ENCODE measurements at places on chromosomes 6 and 20.
A peak's percentile ranks its signal among the peaks of the same experiment; 100 is the strongest.

DNA sequence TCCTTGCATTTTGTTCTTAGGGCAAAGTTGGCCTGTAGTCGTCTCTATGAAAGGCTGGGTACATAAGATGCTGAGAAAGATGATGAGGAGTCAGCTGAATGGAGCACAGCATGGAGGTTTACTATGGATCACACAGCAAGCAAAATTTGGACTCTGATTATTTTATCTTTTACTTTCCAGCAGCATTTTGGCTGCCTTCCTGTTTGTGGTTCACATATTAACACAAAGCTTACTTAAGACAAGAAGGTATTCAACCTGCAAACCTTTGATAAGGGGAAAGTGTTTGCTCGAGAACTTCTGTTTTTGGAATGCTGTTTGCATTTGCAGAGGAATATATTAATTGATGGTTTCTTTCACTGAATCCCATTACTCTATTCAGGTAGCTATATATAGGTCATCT, 103.1 kb upstream of the ENPP5 start:
- DNase-seq, result no peak

DNA sequence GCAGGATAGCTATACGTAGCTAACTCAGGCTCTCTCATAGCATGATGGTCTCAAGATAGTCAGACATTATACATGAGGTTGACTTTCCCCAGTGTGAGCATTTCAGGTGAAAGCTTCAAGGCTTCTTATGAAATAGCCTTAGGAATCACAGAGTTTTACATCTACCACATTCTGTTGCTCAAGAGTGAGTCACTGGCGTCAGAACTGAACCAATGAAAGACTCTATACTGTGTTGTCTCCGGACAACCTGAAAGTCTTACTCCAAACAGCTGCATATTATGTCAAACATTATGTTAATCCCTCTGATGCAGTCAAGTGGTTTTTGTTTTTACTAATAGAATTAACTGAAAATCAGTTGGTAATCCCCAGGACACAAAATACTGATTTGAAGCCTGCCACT, 79.8 kb upstream of the TRDN start:
- DNase-seq, result no peak

- DNase-seq, result peak; percentile 45
These were observed 9.3 kb upstream of the ID1 start for GRCh38 chr20:31595654-31596411.

DNA sequence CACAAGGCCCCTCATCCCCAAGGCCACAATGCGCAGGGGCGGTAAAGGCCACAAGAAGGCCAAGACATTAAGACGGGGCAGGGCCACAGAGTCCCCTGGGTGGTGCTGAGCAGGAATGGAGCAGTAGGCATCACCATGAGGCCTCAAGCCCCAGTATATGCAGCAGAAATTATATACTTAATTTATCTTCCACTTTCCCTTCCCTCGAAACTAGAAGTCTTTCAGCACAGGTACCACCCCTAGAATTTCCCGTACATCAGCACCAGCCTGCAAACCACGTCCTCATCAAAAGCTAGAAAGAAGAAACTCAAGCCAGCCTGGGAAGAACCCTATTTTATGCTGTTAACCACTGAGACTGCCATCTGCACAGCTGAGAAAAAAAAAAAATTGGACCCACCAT, 89.4 kb downstream of the PLG start:
- DNase-seq, result peak; percentile 81

DNA sequence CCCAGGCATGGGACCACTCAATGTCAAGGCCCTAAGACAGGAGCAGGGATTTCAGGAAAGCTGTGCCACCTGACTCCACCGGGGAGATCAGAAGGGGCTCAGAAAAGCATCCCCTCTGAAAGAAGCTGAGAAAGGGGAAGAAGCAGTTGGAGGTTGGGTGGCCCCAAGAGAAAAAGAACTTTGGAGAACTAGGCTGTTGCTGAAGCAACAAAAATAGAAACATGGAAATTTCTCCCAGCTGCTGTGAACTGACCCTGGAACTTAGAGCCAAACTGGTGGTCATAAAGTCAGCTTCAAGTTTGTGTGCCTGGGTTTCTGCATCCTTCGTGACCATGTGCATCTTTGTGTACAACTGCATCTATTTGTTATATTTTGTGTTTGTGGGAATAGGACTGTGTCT, 534.5 kb downstream of the MAFB start:
- no peak for DNase-seq

Measured in HT-29 (cell line).